Eye (tissue), 1 donor: ENCODE measurements at places on chromosomes 16 and 17.

DNA sequence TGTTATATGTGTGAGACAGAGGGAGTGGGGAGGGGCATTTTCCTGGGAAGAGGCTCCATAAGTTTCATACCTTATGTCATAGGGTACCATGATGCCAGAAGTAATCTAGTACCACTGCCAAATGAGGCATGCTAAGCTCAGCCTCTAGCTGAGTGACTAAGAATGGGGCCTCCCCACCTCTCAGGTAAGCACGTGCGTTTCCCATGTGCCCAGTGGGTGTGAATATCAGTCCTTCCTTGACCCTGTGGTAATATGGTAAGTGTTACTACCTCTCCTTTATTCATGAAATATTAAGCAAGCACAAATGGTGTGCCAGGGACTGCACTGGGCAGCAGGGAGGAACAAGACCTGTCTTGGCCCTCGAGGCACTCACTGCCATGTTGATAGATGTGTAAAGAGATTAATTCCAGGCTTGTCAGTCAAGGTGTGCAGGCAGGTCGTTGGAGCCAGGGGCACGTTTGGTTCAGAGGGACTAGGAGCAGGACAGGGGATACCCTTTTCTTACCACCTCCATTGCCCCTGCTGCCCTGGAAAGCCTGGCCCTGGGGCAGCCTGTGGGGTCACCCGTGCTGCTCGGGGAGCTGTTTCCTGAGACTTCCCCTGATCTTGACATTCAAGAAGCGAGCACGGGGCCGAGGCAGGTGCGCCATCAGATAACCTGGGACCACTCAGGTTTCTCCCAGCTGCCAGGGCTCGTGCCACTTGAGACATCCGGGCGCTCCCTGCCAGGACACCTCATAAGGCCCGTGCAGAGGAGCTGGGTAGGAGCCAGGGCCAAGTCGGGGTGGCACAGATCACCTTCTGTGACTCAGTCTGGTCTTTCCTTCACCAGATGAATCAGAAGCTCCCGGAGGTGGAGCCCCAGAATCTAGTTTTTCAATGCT lies 8.8 kb downstream of the RSAD1 start:
- DNase-seq: no peak

DNA sequence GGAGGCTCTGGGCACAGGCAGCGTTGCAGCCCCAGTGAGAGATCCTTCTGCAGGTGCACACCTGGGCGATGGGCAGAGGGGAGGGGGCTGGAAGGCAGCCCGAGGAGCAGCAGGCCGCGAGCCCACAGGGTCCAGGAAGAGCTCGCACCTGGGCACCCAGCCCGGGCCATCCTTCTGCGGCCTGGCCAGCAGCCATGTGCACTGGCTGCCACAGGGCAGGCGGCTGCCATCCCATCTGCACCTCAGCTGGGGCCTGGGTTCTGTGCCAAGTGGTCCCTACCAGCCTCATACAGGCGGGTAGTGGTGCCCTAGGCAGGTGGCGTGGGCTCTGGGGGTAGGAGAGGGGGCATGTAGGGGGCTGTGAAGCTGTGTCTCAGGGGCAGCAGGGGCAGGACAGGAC lies 197.2 kb downstream of the RBFOX3 start:
- no peak for DNase-seq

- no peak for DNase-seq
Observed at GRCh38 chr17:10754109-10754508, 24.3 kb upstream of the TMEM220 start.

DNA sequence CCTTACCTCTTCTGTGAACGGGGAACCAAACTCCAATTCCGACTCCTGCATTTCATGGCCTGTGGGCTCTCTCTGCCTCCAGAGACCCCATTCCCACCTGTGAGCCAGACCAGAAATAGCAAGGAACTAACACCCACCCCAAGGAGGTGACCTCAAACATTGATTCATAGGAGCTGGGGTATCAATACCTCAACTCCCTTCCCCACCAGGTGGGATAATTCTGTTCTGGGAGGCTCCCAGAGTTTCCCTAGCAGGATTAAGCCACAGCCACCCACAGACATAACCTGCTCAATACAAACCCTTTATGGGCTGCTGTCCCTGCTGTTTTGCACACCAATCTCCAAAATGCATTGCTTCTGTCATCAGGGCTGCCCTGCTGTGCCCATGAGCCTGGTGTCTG lies 59.6 kb upstream of the FOXF1 start:
- no peak for DNase-seq

GRCh38 chr17:14739656-14740431 lies 439.0 kb downstream of the HS3ST3B1 start:
- no peak for DNase-seq

GRCh38 chr17:64066716-64067115 lies 46.3 kb upstream of the ICAM2 start:
- DNase-seq: no peak

DNA sequence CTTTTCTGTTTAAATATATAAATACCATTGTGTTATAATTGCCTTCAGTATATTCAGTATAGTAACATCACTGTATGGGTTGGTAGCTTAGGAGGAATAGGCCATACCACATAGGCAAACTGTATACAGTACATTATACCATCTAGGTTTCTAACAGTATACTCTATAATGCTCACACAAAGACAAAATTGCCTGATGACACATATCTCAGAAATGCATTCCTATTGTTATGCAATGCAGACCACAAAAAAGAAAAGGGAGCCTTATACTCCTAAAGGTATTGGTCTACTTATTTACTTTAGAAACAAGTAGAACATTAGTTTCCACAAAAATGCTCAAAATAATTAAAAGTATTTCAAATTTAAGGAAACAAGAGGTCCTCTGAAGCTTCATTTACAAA lies 47.9 kb downstream of the SETD6 start:
- DNase-seq: no peak

GRCh38 chr17:61202564-61202963 lies 197.1 kb upstream of the TBX2 start:
- no peak for DNase-seq
